ENCODE measurements at places on chromosomes 2 and 18. TPM values are rescaled to one million over a fixed set of nuclear protein-coding genes. Genes with fewer than 3 reads are reported as not detected.

Gene C2orf66
- 0.27 TPM for total RNA-seq

Gene ITGB6
- total RNA-seq = 0.13 TPM

Gene CCDC141
- total RNA-seq = not detected

Gene RNMT
- total RNA-seq = 34.3 TPM

Gene CTDP1
- total RNA-seq = 23.1 TPM

- H3K4me1 ChIP-seq = no peaks in the 10 kb centered on the region
- H3K4me3 ChIP-seq = no peak overlapping the region
- DNase-seq = no peak
- no peaks in the 10 kb centered on the region for H3K36me3 ChIP-seq
- H3K27me3 ChIP-seq = no peaks in the 10 kb centered on the region
- no peak overlapping the region for H3K27ac ChIP-seq
These were observed 422.3 kb upstream of the CELF4 start for GRCh38 chr18:37987901-37988300.

GRCh38 chr2:216971593-216971992, 111.7 kb upstream of the TNP1 start:
- H3K27ac ChIP-seq = no peak overlapping the region
- DNase-seq = no peak
- H3K4me1 ChIP-seq = no peaks in the 10 kb centered on the region
- H3K4me3 ChIP-seq = no peak overlapping the region
- peaks cover 14% of the 10 kb centered on the region for H3K27me3 ChIP-seq
- no peaks in the 10 kb centered on the region for H3K36me3 ChIP-seq

- no peak for DNase-seq
- H3K27ac ChIP-seq = no peak overlapping the region
- no peak overlapping the region for H3K4me3 ChIP-seq
- no peaks in the 10 kb centered on the region for H3K27me3 ChIP-seq
These were observed 6.2 kb downstream of the TTC32 start for GRCh38 chr2:19895535-19895934.

- H3K4me3 ChIP-seq = no peak overlapping the region
- H3K4me1 ChIP-seq = peaks cover 20% of the 10 kb centered on the region
- H3K36me3 ChIP-seq = peaks cover 2% of the 10 kb centered on the region
- no peak for DNase-seq
- no peaks in the 10 kb centered on the region for H3K27me3 ChIP-seq
These were observed 334.4 kb upstream of the THUMPD2 start for GRCh38 chr2:40113272-40113968.

DNA sequence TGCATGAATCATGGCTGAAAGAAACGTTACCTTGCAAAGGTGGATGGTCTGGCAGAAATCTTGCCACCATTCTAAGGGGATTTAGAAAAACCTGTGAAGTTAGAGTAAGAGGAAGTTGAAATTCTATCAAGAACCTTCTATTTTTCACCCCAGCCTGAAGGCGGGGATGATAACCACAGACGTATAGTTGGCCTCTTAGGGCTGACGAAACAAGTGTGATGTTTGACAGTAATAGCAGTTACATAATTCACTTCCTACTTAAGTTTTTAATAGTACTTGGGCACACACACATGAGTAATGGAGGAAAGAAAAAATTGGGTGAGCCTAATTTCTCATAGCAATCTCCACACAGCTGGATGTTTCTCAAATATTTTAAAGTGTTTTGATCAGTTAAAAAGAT, 336.6 kb upstream of the SALL3 start:
- H3K4me1 ChIP-seq = no peaks in the 10 kb centered on the region
- no peak overlapping the region for H3K27ac ChIP-seq
- H3K27me3 ChIP-seq = no peaks in the 10 kb centered on the region
- no peak for DNase-seq
- no peaks in the 10 kb centered on the region for H3K36me3 ChIP-seq
- no peak overlapping the region for H3K4me3 ChIP-seq

GRCh38 chr2:6254441-6254840, 562.3 kb downstream of the SOX11 start:
- no peaks in the 10 kb centered on the region for H3K36me3 ChIP-seq
- peaks cover 2% of the 10 kb centered on the region for H3K27me3 ChIP-seq
- H3K4me1 ChIP-seq = no peaks in the 10 kb centered on the region
- DNase-seq = no peak
- H3K27ac ChIP-seq = no peak overlapping the region

DNA sequence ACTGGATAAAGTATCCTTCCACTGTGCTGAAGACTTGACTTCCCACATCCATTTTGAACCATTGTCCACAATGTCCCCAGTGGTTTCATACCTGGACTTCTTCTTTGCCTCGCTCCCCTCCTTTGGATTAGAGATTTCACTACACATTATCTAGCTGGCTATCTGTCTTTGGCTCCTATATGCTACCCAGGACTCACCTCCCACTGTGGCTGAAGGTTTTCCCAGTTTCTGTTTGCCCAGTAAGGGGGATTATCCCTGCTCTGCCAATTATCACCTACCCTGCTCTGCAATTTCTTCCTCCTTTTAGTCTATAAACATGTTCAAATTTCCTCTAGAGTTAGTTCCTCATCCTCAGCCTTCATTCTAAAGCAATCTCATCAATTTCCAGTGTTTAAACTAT, 9.1 kb downstream of the NDUFS1 start:
- H3K27me3 ChIP-seq = no peaks in the 10 kb centered on the region
- peak overlapping the region; percentile 47 for H3K27ac ChIP-seq
- peaks cover 43% of the 10 kb centered on the region for H3K36me3 ChIP-seq
- DNase-seq = no peak

DNA sequence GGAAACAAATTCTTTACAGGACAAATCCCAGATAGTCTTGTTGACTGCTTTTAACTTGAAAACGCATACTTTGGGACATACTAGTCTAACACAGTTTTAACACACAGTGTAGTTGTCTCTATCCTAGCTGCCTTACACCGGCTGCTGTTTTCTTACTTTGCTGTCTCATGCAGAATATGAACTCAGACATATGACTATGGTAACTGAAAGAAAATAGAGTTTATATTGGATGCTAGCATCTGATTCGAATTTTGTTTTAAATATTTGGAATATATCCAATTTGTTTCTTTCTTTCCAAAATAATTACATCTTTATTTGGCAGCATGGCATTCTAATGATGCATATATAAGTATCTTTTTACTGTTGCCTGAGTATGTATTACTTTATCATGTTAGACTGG, 69.8 kb downstream of the ANKRD12 start:
- no peak overlapping the region for H3K27ac ChIP-seq
- no peak overlapping the region for H3K4me3 ChIP-seq
- peaks cover 17% of the 10 kb centered on the region for H3K36me3 ChIP-seq
- DNase-seq = no peak

GRCh38 chr2:36737131-36737750, 40.7 kb downstream of the VIT start:
- no peak for DNase-seq
- H3K4me3 ChIP-seq = no peak overlapping the region
- H3K36me3 ChIP-seq = no peaks in the 10 kb centered on the region

DNA sequence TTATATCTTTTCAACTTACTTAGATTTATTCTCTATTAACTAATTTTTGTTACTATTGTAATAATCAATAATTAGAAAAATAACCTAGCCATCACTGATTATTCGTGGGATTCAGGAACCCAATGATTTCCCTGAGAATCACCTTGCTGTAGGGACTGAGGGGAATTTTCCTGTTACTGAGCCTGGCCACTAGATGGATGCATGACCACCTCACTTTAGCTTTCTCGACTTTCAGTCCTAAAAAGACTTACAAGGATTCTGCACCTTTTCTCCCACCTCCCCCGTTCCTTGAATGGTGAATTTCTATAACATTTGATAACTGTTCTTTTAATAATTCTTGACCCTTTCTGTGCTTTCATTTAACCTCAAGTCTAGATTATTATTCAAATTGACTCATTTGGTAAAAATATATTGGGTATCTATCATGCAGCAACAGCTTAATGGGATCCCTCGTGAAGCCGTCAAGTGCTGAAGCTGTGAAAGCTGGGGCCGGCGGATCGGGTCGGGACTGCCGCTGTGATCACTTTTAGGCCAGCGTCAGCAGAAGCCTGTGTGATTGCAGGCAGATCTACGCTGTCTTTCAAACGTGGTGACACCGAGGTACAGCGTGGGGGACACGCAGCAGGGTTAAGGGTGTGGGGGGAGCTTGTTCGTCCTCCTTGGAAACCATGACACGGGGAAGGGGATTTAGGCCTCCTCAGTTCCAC, 38.8 kb upstream of the TMEM18 start:
- no peak overlapping the region for H3K27ac ChIP-seq
- DNase-seq = no peak
- H3K4me1 ChIP-seq = no peaks in the 10 kb centered on the region
- no peaks in the 10 kb centered on the region for H3K36me3 ChIP-seq
- H3K4me3 ChIP-seq = no peak overlapping the region

GRCh38 chr2:56582570-56582969, 398.8 kb downstream of the CCDC85A start:
- H3K27ac ChIP-seq = no peak overlapping the region
- no peak for DNase-seq
- no peak overlapping the region for H3K4me3 ChIP-seq
- no peaks in the 10 kb centered on the region for H3K27me3 ChIP-seq
- H3K36me3 ChIP-seq = peaks cover 2% of the 10 kb centered on the region
